ENCODE measurements at places on chromosomes 4 and X.
A peak's percentile ranks its signal among the peaks of the same experiment; 100 is the strongest.

DNA sequence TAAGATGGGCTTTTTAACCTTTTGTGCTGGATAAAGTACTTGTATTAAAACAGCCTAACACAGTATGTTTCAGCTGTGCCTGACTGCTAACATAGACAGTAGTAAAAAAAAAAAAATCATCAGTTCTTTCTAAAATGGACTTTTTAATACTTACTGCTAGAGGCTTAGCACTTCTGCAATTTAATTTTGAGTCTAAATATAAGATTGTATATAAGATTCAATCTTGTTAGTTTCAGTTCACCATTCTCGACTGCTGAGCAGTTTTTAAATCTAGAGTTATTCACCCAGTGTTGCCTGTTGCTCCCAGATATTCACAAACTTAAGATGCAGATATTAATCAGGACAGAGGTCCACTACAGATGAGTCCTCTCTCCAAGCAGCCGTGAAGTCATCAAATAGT, 6.8 kb downstream of the PLA2G12A start:
- no peak for DNase-seq

DNA sequence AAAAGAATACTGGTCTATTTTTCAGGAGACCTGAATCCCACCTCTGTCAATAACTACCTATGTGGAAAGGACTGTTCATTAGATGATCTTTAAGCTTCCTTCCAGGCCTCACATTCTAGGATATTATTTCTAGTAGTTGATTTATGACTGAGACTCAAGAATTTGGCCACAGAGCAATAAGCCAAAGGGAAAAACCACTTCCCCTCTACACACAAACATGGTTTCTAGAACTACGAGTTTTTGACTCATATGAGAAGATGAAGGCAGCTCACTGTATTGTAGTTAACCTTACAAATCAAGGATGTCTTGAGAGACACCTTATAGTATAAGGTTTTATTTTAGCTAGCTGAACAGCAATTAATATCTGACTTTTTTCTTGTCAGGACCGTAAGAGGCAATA, 36.9 kb upstream of the GDPD2 start:
- DNase-seq: no peak

- no peak for DNase-seq
Measured at GRCh38 chr4:105014635-105015034, 132.0 kb upstream of the TET2 start.

GRCh38 chr4:128461291-128462102, 173.9 kb upstream of the PGRMC2 start:
- no peak for DNase-seq

GRCh38 chr4:147590249-147590920, 26.8 kb upstream of the TMEM184C start:
- peak; percentile 63 for DNase-seq

DNA sequence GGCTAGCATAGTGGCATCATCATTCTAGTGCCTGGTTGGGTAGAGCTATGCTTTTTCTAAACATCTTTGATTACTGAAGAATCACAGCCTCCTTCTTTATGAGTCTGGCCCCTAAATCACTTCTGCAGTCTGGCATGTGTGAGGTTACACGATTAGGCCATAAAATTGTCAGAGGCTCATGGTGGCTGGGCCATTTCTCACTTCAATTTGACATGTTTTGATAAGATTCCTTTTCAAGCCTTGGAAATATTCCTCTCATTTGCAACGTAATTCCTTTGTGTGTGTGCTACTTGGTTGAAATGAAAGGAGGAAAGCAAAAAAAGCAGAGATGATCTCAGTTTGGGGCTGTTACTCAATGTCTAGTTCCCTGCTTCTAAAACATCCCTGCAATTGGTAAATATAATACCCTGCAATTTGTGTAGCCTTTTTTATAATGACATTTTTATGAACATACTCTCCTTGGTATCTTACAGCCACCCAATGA, 6.2 kb downstream of the CCKAR start:
- no peak for DNase-seq

- no peak for DNase-seq
Measured at GRCh38 chr4:4871573-4872313, 12.3 kb downstream of the MSX1 start.

DNA sequence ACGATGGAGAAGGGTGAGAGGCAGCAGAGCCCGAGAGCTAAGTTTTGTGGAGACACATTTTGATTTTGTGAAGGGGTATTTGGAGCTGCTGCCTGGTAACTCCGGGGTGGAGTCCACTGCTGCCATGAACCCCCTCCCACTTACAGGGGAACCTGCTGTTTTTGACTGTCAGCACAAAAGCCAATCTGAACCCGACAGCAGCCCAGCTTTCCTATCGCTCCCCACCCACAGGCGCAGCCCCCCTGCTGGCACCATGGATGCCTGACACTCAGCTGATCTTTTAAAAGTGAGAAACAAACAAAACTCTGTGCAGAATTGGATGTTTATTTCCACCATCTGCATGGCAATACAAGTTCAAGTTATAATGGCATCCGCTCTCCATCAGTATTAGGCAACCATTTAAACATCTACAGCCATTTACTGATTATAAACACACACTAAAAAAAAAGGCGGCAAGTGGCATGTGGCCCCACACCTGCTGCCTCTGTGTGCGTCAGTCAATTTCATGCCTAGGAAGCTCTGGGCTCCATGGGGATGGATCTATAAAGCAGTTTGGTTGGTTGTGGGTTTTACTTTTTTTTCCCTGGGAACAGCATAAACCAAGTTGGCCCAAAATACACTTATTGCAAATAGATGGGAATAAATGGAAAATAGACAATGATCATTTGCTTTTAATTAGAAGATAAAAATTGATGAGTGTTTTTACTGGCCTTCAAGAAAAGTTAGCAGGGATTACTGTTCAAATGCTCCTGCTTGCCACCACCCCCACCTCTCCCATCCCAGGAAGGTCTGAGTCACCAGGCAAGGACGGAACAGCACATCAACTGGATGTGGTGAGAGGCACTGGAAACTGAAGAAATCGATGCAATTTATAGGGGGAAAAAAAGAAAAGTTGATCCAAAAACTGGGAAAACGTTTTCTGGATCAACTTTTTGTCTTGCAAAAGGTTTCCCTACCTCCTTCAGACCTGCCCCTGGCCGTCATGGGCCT, 46.0 kb downstream of the SEPSECS start:
- peak; percentile 4 for DNase-seq

GRCh38 chrX:44937606-44938005, 64.6 kb downstream of the KDM6A start:
- DNase-seq: no peak

DNA sequence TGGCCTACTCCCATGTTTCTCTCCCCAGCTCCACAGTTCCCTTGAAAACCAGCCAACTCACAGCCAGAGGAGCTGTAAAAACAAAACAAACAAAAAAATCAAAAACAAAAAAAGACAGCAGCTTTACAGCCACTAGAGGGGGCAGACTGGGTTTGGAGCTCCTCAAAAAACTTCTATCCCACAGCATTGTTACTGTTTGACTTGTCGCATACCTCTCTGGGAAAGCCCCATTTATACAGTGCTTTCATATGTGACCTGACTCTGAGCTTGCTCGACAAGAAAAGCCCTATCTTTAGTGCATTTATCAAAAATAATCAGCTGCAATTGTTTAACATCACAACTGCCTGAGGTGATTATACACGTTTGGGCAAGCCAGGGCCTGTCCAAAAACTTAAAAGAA, 21.6 kb downstream of the TSPAN6 start:
- peak; percentile 37 for DNase-seq

- DNase-seq: no peak
Measured at GRCh38 chr4:20447103-20447502, 195.4 kb downstream of the SLIT2 start.

DNA sequence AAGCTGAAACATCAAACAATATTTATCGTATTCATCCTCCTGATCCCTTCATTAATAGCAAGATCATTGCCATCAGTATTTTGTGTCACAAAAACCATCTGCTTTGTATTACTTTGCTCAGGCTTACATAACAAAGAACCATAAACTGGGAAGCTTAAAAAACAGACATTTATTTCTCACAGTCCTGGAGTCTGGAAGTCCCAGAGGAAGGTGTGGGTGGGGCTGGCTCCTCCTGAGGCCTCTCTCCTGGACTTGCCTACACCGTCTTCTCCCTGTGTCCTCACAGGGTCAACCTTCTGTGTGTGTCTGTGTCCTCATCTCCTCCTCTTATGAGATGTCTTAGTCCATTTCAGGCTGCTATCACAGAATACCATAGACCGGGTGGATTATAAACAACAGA, 61.3 kb upstream of the MXRA5 start:
- DNase-seq: no peak

GRCh38 chrX:31550158-31550557, 478.3 kb upstream of the FTHL17 start:
- no peak for DNase-seq

GRCh38 chr4:183960046-183960420, 54.9 kb downstream of the STOX2 start:
- no peak for DNase-seq

DNA sequence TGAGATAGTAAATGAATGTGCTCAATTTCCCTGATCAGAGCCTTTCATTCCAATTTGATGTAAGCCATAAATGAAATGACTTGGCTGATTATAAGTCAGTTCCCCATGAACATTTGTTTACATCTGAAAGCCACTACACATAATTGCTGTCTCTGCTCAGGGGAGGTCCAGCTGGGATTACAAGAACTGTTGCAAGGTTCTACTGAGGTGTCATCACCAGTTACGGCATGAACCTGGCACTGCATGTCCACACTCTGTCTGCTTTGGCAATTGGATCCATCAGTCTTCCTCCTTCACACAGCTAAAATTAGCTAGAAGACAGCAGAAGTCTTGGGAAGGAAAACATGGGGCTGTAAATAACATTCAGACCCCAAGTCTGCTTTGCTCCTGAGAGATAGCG, 12.8 kb upstream of the MBNL3 start:
- DNase-seq: no peak

DNA sequence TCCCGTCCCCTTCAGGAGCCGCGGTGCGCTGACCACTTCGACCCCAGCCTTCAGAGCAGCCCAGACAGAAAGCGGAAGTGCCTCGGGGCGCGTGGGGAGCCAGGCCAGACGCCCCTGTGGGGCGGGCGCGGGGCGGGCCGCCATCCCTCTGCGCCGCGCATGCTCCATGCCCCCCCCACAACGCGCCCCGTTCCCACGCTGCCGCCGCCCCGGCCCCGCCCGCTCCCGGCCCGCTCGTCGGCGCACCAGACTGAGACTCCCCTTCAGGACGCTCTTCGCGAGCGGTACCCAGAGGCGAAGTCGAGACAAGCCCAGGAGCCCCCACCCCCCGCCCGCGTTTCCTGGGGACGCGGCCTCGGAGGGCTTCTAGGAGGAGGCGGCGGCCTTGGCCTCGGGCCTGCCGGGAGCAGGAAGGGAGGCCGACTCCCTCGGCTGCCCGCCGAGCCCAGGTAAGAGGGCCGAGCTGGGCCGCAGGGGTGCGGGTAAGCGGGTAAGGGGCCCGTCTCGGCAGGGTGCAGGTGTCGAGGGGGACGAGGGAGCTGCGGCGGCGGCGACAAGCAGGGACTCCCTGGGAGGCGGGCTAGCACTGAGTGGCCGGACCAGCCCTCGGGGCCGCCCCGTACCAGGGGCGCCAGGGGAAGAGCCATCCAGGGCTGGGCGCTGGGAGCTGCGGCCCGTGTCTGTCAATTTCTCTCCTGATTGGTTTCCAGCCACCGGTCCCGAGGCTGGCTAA, at the start of gene ZFP92:
ZFP92 (plus strand) TSS at position 218 of the 733 bp plus-strand sequence. CDS start 6,851 bp downstream, outside the sequence.
- DNase-seq: peak; percentile 82

GRCh38 chrX:32480019-32480418, 731.3 kb downstream of the DMD start:
- no peak for DNase-seq

- DNase-seq: no peak
Measured at GRCh38 chrX:131595120-131595519, 51.2 kb downstream of the OR13H1 start.

DNA sequence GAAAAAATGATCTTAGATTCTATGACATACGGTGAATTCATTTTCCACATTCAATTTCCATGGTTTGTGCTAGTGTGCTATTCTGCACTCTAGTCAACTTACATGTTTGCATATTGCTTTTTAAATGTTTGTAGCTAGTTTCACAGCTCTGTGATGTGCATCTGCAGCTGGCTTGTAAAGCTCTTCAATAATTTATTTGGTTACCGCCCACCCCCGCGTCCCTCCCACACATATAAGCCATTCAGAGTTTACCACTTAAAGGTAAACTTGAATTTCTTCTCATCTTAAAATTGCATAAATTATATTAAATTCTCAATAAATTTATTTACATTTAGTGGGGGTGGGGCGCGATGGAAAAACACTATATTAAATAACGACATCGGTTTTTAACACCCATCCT, 291 bp upstream of the NBDY start:
- DNase-seq: no peak

- DNase-seq: no peak
Measured at GRCh38 chr4:152563209-152563608, 27.3 kb upstream of the FBXW7 start.

- DNase-seq: no peak
Measured at GRCh38 chrX:9656277-9656676, 109.4 kb downstream of the GPR143 start.

DNA sequence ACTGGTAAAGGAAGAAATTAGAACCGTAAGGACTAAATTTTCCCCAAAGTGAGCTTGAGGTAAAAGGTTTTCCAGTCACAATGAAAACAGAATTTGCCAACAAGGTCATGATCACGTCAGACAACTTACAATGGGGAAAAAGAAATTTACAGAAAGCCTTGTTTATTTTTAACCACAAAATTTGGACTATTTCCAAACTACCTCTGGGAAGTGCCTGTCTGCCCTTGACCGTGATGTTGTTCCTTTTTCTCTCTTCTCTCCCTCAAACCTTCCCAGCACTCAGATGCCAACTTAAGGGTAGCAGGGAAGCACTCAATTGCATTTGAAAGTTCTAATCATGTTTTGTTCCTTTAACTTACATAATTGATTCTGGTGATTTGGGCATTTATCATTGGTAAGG, 32.5 kb downstream of the MEPE start:
- DNase-seq: no peak

DNA sequence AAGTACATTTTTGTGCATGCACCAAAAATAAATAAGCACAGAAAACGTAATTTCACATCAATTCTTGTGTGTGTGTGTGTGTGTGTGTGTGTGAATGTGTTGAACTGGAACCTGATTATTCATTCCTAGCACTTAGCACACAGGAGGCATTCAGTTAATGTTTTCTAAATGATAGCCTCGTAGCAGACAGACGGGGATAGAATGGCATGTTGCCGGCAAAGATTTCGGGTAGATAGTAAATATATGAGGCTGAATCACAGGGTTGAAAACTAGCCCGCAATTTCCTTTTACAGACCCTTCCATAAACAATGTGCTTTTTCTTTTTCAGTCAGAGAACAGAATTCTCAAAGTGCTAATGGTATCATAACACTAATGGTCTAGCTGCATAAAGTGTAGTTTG, 13.5 kb downstream of the MAOB start:
- no peak for DNase-seq

GRCh38 chr4:48315728-48316630, 25.4 kb upstream of the SLAIN2 start:
- peak; percentile 63 for DNase-seq

DNA sequence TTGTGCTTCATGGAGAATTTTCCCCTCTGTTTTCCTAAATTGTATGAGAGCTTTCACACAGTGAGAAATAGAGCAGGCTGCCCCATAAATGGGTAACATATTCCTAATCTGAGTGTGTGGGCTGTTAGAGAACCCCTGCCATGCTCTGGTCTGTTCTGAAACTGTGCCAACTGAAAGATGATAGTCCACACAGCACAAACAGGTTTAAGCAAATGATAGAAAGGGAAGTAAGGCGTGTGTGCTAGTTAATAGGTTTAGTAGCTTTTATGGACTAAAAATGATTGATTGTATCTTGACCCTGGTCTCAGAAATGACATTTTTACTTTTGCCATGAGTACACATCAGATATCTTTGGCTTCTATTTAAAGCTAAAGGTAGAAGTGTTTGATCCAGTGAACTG, 106.2 kb downstream of the PRRG1 start:
- DNase-seq: no peak

GRCh38 chrX:151695583-151696340, 504 bp downstream of the PRRG3 start:
- no peak for DNase-seq

Measured in GM13976 (cell line).